ENCODE measurements at places on chromosomes 5 and 9. TPM values are rescaled to one million over a fixed set of nuclear protein-coding genes. Genes with fewer than 3 reads are reported as not detected.
A peak's percentile ranks its signal among the peaks of the same experiment; 100 is the strongest.

Gene ADCY2
- not detected for total RNA-seq

Gene PCDHA4
- not detected for total RNA-seq

Gene HRCT1
- total RNA-seq: 1.6 TPM

Gene ATP10B
- not detected for total RNA-seq

Gene C5orf15
- 216 TPM for total RNA-seq

Gene DRD1
- 0.57 TPM for total RNA-seq

Gene PCDHGA11
- total RNA-seq: not detected

Gene FAM78A
- total RNA-seq: 0.71 TPM

Gene ZCCHC10
- 46.4 TPM for total RNA-seq

Gene BARX1
- total RNA-seq: 0.69 TPM

Gene RAB3C
- total RNA-seq: 0.02 TPM

Gene IL17B
- not detected for total RNA-seq

Gene NEUROG1
- total RNA-seq: not detected

Gene CAPSL
- total RNA-seq: 0.62 TPM

- DNase-seq: no peak
These were observed 205.0 kb upstream of the ZNF462 start for GRCh38 chr9:106657926-106658325.

- DNase-seq: peak; percentile 13
These were observed 325.0 kb downstream of the EDIL3 start for GRCh38 chr5:84059672-84060071.

GRCh38 chr9:36448017-36448416 lies 47.9 kb upstream of the RNF38 start:
- no peak for DNase-seq

DNA sequence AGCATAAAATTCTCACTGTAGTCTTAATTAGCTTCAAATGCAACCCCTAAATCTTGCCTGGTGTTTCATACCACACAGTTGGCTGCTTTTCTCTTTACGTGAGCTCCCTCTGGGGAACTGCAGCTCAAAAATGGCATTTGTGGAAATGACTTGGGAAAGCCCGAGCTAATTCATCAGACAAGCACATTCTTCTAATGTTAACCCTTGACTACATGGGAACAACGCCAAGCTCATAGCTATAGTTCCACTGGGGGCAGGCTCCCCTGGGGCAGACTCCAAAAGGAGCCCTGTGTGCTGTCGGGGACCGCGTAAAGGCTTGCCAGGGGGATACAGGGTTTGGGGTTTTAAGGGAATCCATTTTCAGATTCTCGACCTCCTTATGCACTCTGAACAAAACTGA lies 301.4 kb upstream of the DAP start:
- peak; percentile 44 for DNase-seq

- DNase-seq: no peak
These were observed 3.6 kb downstream of the RXRA start for GRCh38 chr9:134329886-134330285.

DNA sequence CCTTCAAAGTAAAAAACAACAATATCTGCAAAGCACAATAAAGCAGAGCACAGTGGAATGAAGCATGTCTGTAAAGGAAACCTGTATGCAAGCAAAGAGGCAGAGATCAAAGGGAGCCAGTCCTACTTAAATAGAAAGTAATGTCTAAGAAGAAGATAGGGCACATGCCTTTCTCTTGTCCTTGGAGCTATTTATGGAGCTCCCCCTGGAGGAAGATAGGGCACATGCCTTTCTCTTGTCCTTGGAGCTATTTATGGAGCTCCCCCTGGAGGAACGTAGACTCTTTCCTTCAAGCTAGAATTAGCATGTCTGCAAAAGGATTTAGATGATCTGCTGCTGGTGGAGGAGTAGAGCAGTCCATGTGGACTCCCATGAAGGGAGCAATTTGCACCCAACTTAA lies 168.1 kb upstream of the RASEF start:
- no peak for DNase-seq

GRCh38 chr5:171614971-171615653 lies 170.5 kb upstream of the SMIM23 start:
- DNase-seq: no peak

DNA sequence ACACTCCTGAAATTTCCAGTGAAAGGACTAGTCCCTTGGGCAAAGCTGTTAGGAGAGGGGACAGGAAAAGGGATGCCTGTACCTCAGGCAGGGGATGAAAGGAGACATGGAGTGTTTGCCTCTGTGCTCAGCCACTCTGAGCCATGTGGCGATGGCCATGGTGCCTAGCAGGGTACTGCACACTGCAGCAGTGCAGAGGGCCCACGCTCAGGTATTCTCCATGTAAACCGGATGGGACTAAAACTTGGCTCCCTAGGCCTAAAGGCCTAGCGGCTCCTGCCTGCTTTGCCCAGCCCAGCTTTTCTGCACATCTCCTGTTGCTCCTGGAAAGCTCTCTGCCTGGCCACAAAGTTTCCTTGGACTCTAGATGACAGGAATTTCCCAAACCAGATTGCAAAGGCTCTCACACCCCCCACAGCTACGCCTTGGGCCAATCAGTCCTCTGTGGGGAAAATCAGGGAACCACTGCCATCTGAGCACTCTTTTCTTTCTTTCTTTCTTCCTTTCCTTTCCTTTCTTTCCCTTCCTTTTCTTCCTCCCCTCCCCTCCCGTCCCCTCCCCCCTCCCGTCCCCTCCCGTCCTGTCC lies 44.3 kb downstream of the HABP4 start:
- no peak for DNase-seq

- no peak for DNase-seq
These were observed 219.5 kb downstream of the TMEM161B start for GRCh38 chr5:88049156-88049555.

DNA sequence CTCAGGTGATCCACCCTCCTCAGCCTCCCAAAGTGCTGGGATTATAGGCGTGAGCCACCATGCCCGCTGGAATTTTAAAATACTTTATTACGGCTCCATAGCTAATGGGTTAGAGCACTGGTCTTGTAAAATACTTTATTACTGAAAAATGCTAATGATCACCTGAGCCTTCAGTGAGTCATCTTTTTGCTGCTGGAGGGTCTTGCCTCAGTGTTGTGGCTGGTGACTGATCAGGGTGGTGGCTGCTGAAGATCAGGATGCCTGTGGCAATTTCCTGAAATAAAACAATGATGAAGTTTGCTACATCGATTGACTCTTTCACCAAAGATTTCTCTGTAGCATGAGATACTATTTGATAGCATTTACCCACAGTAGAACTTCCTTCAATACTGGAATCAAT lies 26.0 kb upstream of the GNE start:
- peak; percentile 80 for DNase-seq

DNA sequence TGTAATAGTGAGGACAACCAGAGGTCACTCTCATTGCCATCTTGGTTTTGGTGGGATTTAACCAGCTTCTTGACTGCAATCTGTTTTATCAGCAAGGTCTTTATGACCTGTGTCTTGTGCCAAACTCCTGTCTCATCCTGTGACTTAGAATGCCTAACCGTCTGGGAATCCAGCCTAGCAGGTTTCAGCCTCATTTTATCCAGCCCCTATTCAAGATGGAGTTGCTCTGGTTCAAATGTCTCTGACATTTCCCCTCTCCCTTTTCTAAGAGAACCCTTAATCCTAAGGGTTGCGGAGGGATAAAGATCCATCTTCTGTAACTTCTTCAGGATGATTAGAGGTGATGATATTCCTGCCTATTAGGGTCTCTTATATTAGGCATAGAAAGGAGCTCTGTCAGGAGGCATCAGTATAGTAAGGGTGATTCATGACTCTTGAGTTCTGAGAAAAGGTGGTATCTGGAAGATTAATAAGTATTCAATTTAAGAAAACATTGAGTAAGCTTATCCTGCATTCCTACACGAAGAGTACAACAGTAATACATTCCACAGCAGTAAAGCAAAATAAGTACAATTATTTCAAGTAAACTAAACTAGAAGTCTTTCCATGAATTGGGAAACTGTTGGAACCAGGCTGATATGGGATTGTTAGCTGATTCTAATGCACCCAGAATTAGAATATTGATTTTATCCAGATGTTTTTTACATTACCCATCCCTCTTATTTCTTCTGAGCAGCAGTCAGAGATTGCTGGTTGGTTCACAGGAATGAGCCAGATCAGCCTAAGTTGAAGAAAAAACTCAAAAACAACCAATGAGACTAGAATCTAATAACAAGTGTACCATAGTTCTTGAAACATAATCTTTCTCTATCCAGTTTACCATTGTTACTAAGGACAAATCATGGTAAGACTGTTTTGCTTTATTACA lies 39.9 kb downstream of the SHC3 start:
- peak; percentile 78 for DNase-seq

- no peak for DNase-seq
These were observed 145.0 kb downstream of the ROR2 start for GRCh38 chr9:91805031-91805430.

DNA sequence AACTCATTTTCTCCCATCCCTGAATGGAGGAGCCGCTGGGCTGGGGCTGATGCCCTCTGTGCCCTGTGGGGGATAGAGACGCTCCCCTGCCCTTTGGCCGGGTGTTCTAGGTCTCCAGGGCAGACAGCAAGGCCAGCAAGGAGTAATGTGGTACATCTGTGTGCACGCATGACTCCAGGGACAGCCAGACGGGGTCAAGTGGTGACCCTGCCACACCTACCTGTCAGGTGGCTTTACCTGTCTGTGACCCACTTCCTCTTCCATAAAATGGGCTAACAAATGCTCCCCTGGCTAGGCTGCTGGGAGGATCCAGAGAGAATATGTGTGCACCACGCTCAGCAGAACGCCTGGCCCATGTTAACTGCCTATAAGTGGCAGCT lies 35.4 kb upstream of the BARHL1 start:
- DNase-seq: no peak

DNA sequence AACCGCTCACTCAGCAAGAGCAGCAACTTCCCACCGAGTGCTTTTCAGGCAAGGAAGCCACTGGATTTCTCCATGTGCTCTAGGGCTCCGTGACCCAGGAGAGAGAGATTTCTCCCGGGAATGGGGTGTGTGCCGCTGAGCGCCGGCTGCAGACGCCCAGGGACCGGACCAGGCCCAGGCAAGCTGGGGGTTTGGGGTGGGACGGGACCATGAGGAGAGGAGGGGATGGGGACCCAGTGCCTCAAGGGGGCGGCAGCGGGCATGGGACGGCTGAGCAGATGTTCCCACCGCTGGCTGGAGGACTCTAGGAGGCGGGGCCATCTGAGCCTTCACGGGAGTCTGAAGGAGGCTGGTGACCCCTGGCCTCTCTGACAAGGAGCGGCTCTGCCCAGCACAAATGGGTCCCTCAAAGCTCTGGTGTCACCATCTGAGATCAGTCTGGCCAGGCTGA lies 8.5 kb downstream of the LCN9 start:
- no peak for DNase-seq

- DNase-seq: peak; percentile 33
These were observed 27.3 kb downstream of the NR6A1 start for GRCh38 chr9:124743686-124744348.

DNA sequence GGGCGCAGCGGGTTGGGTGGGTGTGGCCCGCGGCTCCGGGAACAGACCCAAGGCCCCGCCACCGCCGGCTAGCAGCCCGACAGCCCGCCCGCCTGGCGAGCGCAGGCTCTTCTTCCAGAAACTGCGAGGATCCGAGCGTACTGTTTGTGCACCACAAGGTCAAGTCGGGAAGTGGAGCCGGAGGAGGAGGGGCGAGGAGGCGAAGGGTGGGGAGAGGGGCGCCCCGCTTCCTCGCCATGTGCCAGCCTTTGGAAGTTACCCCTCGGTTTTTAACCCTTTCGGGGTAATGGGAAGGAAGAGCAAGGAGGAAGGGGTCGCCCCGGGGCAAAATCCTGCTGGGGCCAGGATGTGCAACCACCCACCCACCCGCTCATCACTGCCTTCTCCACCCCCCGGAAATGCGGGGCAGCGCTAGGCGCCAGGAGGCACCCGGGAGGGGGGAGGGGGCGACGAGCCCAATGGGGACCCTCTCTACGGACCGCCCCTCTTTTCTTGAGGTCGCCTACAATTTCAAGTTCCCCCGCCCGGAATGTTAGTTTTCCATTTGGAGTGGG lies 1.1 kb upstream of the JADE2 start:
- peak; percentile 83 for DNase-seq

DNA sequence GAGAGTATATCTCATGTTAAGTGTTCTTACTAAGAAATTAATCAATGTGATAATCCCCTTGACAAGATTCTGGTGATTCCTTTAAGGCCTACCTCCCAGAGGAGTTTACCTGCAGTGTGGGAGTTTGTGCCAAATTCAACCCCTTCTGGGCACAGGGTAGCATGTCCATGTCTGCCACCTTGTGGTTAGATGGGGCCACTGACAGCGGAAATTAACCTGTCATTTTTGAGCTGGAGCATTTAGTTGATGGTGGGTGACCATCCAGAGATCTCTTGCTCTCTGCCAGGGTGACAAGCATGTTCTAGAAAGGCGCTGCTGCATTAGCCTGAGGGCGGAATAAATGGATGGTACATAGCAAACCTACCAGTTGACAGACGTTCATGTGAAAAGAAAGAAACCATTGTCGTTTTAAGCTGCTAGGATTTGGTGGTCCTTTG lies 132.2 kb downstream of the FBXO4 start:
- DNase-seq: peak; percentile 50

DNA sequence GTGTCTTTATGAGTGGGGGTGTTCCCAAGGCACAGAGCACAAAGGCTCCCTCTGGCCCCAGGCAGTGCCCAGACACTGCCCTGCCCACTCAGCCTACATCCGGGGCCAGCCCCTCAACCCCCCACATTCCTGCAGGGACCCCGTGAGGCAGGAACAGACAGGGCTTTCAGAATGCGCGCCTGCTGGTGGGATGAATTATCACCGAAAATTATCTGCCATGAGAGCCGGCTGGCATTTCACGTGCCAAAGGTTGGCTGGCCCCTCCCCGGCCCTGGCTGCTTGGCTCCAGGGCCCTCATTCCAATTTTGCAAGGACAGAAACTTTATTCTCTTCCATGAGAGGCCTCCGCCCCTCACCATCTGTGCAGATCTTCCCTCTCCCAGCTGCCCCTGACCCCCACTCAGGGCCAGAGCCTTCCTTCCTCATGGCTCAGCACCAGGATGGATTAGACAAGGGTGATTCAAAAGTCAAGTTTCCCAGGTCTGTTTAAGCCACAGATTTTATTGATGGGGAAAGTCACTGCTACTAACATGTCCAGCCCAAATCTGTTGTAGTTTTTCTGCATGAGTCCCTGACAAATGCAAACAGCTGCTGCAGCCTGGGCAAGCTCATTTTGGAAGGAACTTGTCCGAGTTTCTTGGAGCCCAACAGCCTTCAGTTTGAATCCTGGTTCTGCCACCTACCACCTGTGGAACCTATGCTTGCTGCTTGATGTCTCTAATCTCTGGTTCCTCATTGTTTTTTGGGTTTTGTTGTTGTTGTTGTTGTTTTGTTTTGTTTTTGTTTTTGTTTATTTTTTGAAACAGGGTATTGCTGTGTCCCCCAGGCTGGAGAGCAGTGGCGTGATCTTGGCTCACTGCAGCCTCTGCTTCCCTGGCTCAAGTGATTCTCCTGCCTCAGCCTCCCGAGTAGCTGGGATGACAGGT lies 32.3 kb upstream of the WDR38 start:
- no peak for DNase-seq

GRCh38 chr5:181134259-181134658 lies 3.3 kb upstream of the OR2V1 start:
- DNase-seq: no peak

- DNase-seq: peak; percentile 42
These were observed 30.4 kb downstream of the ELL2 start for GRCh38 chr5:95931079-95931833.

GRCh38 chr9:125463926-125464325 lies 202.3 kb downstream of the GAPVD1 start:
- no peak for DNase-seq
